ENCODE measurements at places on chromosomes 5 and 9.

DNA sequence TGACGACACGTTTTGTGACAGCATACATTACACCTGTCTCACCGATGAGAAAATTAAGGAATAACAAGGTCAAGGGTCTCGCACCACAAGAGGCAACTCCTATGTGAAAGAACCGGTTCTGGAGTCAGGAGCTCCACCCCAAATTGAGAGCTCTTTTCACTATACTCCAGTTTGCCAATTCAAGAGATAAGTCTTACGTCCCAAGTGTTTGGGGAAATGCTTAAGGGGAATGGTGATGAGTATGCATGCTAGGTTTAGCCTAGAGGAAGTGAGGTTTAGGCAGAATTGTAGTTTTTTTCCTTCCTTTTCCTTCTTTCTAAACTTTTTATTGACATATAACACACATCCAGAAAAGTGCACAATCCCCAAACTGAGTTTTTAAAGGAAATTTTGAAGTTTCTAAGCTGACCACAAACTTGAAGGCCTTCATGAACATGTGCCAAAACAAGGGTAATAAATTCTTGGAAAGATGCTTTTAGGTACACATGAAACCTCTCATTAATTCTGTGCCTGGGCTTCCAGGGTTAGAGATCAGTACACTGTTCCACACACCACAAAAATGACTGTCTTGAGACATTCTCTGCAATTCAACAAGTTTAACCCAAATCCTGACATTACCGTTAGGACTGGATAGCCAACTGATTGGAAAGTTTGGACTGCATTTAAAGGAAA, 127.6 kb upstream of the SLC1A3 start:
- DNase-seq: no peak

DNA sequence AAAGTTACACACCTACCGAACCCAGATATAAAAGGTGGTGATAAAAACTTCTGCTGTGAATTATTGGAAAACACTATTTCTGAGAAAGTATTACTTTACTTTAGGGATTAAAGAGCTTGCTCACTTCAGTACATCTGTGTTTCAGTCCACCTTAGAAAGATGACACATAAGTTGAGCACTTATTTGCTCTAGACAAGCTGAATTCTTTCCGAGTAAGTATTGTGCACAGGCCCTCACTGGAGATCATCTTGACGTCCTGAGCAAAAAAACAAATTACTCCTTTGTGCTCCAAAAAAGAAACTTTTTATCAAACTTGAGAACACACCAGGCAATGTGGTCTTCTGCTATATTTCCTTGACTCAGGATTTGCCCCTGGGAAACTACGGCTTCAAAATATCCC, 231.0 kb upstream of the GRAMD2B start:
- no peak for DNase-seq

- DNase-seq: peak; percentile 15
These were observed 31.4 kb upstream of the STING1 start for GRCh38 chr5:139513852-139514485.

GRCh38 chr5:37668524-37669047, 171.3 kb downstream of the GDNF start:
- no peak for DNase-seq

- no peak for DNase-seq
These were observed 10.6 kb downstream of the DDX46 start for GRCh38 chr5:134769206-134769605.

DNA sequence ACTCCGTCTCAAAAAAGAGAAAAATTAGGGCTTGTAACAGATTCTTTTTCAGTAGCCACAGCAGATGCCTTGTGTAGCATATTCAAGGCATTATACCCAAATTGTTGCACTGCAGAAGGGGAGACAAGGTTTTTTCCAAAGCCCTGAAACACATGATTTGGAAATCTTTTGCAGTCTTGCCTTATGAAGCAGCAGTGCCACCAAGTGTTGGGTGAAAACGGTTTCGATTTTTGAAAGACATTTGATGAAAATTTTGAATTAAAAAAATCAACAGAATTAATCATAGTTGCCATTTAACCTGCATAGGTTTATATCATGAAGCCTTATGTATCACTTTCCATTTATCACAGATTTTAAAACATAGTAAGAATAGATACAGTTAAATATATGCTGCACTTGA, 479.5 kb downstream of the TAF11L14 start:
- DNase-seq: no peak

DNA sequence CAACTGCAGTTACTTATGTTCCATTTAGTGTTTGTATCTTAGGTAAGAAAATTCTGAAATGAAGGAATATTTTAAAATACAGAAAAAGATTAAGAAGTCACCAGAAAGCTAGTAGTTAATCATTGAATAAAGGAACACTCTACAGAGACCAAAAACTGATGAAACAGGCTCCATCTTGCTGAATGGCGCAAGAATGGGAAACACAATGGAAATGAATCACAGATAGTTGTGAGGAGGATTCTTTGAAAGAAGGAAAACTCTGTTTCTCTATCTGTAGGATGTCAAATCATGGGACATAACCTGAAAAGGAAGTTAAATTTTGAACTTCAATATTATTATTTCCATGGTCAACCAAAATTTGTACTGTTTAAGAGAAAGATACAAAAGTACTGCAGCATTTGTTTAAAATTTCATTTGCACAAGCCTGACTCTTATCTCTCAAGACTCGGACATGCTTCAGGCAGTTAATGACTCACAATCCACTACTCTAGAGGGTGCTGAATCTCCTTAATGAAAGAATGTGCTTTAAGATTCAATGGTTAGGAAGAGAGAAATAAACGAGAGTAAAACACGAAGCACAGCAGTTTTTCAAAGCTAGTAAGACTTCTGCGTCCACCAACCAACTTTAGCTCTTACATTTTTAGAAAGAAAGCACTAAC, 1064.4 kb upstream of the DMAC1 start:
- no peak for DNase-seq

GRCh38 chr9:103977163-103977562, 116.9 kb upstream of the SMC2 start:
- no peak for DNase-seq
